Activated CD4-positive, alpha-beta T cell treated with anti-CD3 and anti-CD28 coated beads for 4 hours (primary cell): ENCODE measurements at places on chromosomes 2 and 18.

DNA sequence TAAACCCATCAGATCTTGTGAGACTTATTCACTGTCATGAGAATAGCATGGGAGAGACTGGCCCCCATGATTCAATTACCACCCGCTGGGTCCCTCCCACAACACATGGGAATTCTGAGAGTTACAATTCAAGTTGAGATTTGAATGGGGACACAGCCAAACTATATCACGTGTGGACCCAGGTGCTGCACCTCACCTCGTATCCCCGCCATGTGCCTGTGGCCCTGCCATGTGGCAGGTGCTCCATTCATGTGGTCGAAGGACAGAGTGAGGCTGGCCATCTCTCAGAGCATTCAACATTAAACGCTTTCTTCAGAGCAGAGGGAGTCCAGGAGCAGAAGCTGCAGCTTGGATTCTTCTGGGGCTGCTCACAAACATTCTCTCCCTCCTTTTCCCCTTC is 32.3 kb downstream of the MROH2A start:
- no peak for DNase-seq

- no peak for DNase-seq
These were observed 18.1 kb downstream of the PPP1R7 start for GRCh38 chr2:241168366-241168765.

DNA sequence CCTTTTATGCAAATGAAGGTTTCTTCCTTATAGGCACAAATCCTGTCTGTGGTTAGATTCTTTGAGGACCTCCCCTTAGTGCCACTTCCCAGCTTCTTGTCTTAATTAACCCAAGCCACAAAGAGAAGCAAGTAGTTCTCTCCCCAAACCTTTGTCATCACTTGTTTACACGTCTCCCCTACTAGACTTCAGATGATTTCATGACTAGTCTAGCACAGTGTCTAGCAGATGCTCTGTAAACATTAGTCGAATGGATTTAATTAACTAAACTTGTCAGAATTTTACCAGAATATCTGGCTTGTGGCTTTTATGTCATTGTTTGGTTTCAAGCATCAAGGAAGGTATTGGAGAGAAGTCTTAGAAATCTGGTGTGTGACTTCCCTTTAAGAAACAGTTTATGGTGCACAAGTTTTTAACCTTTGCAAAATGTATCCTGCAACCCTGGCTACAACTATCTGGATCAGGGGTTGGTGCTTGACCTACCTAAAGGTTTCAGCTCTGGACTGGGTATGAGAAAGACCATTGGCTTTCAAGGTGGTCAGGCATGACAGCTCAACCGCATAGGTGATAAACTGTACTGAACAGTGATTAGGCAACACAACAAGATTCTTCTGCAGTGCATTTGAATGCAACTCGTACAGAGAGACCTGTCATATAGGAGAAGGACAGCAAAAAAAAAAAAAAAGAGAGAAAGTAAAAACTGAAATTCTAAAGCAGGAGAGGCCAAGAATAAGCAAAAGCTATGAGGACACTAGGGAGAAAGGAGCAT is 93.2 kb upstream of the CCDC150 start:
- no peak for DNase-seq

- DNase-seq, result no peak
These were observed 3.5 kb downstream of the RHOB start for GRCh38 chr2:20450201-20450999.

- DNase-seq, result no peak
These were observed 956.2 kb downstream of the DSC3 start for GRCh38 chr18:30086351-30086750.
